ENCODE measurements at places on chromosomes 3 and 15.

- no peak for DNase-seq
These were observed 307.6 kb downstream of the RYR3 start for GRCh38 chr15:33618350-33618749.

- no peak for DNase-seq
These were observed 95.6 kb downstream of the OCA2 start for GRCh38 chr15:28003302-28004037.

GRCh38 chr15:46644501-46645481, 1010.0 kb downstream of the SQOR start:
- no peak for DNase-seq

DNA sequence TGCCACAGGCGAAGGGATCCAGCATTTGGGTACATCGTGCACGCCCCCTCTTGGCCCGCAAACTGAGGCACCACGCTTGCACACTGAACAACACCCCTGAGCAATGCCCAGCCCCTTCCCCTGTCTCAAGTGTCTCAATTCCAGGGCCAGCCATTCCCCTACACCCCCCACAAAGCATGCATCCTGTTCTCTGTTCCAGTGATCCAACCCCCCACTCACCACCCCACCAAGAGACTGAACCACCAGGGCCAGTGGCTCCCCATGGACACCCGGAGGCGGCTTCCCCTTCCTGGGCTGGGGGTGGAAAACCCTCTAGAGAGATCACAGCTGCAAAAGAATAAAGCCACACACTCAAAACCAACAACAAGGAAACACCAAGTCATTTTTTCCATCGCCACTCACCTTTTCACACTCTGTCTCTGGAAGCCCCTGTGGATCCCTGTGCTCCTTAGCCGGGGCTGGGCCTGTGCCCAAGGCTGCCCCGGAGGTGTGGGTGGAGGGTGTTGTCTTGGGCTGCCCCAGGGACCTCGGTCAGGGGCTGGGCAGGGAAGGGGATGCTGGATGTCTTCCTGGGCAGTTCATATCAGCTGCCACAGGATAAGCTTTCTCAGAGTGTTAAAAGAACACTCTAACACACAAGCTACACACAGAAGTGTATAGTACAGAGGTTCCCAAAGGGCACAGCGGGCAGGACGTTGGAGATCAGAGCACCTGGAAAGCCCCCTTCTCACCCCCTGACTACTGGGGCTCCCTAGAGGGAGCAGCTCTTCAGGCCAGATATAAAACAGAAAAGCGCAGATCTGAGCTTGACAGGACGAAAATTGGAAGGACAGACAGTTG, 92.5 kb downstream of the CHSY1 start:
- no peak for DNase-seq

DNA sequence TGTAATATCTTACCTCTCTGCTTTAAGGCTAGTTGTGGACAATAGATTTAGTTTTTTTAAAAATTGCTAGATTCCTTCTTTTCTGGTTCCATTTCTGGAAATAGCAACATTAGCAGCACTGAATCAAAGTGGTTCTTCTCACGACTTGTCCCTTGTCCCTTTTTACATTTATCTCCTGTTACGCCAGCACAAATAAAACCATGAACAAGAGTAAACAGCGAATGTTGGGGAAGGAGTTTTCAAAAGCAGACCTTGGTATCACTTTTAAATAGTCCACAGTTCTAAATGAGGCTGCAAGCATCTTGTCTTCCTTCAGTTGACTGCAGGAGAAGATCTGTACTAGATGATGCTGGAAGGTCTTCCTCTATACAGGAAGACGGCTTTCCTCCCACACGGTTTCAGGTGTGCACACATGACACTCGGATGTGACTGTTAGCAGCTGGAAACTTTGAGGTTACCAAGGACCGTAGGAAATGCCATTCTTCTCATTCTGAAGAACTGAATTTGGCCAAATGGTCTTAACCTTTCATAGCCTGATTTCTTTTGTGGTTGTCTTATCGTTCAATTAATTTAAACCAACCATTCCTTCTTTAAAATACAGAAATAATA, 251.0 kb upstream of the ICE2 start:
- DNase-seq: peak; percentile 10

- no peak for DNase-seq
These were observed 165.1 kb upstream of the ATP10A start for GRCh38 chr15:26028086-26028740.

DNA sequence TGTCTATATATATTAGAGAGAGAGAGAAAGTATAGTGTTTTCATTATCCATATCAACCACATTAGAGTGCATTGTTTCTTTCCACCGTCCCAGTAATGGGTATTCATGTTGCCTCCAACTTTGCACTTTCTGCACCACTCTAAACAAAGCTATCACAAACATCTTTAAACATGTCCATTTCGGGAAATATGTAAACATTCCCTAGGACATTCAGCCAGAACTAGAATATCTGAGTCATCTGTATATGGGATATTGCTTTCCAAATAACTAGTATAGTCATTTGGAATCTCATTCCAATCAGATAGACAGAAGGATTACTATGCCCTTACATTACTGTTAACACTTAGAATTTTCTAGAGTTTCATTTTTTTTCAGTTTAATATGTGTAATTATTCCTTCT, 914.9 kb upstream of the EPHA6 start:
- no peak for DNase-seq

DNA sequence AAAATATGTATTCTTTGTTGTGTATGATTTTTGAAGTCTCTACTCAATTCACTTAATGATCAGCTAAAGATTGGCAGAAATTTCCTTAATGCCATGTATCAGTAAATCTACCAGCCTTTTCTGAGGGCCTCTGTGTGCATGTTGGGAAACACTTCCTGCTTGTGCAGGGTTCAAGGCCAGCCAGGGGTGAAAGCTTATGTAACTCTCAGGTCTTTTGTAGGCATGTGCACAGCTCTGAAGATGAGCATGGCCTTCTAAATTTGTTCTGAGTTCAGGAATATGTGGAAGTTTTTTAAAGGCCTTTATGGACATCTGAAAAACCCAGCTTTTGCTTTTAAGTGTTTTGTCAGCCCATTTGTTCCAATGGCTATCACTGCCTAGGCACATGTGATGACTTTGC, 82.7 kb downstream of the ROBO1 start:
- DNase-seq: no peak

Measured in stimulated activated CD8-positive, alpha-beta memory T cell treated with anti-CD3 and anti-CD28 coated beads, Interleukin-4, amount 100 ng/mL, for 24 hours (primary cell).